HCT116 (cell line): ENCODE measurements at places on chromosomes 11 and 22. TPM values are rescaled to one million over a fixed set of nuclear protein-coding genes. Genes with fewer than 3 reads are reported as not detected.

The RAPSN gene
- total RNA-seq, result 0.57 TPM

DNA sequence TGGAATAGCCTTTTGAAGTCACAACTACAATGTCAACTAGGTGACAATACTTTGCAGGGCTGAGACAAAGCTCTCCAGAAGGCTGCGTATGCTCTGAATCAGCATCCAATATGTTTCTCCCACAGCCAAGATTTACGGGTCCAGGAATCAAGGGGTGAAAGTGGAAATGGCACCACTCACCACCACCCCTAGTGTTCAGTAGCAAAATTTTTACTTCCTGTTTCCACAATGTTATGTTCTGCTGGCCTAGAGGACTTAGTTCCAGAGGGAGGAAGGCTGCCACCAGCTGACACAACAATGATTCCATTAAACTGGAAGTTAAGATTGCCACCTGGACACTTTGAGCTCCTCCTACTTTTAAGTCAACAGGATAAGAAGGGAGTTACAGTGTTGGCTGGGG is 68.5 kb upstream of the MPEG1 start:
- H3K4me3 ChIP-seq, result no peak overlapping the region
- no peaks in the 10 kb centered on the region for H3K36me3 ChIP-seq
- H3K27ac ChIP-seq, result no peak overlapping the region
- peaks cover 6% of the 10 kb centered on the region; the same call in 1 of the 2 replicates for H3K27me3 ChIP-seq
- H3K4me1 ChIP-seq, result no peaks in the 10 kb centered on the region

DNA sequence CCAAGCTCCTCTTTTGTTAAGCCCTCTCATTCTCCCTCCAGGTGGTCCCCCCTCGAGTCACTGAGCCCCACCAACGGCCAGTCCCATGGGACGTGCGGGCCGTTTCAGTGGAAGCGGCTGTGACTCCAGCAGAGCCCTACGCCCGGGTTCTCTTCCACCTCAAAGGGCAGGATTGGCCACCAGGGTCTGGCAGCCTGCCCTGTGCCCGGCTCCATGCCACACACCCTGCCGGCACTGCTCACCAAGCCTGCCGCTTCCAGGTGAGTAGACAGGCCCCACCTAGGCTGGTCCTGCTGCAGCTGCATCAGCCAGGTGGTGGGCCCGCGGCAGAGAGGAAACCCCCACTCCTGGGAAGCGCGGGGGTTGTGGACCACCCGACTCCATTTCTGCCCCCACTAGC is 3.3 kb downstream of the TMEM132A start:
- H3K27ac ChIP-seq, result no peak overlapping the region
- peaks cover 13% of the 10 kb centered on the region; the same call in 1 of the 2 replicates for H3K36me3 ChIP-seq
- no peak for DNase-seq
- H3K4me1 ChIP-seq, result peaks cover 26% of the 10 kb centered on the region
- no peaks in the 10 kb centered on the region for H3K27me3 ChIP-seq

The CREB3L1 gene
- 0.37 TPM for total RNA-seq

- no peak for DNase-seq
- no peaks in the 10 kb centered on the region for H3K36me3 ChIP-seq
- H3K4me1 ChIP-seq, result no peaks in the 10 kb centered on the region
- H3K27me3 ChIP-seq, result no peaks in the 10 kb centered on the region
- no peak overlapping the region for H3K4me3 ChIP-seq
Observed at GRCh38 chr11:81224396-81224795, 1509.3 kb downstream of the FAM181B start.

The CLCF1 gene
- 12.2 TPM for total RNA-seq

GRCh38 chr11:95279921-95280868 is 49.2 kb upstream of the SESN3 start:
- no peaks in the 10 kb centered on the region for H3K36me3 ChIP-seq
- H3K4me1 ChIP-seq, result no peaks in the 10 kb centered on the region
- no peak overlapping the region for H3K4me3 ChIP-seq
- no peak overlapping the region for H3K27ac ChIP-seq
- no peak for DNase-seq
- H3K27me3 ChIP-seq, result peaks cover 20% of the 10 kb centered on the region; the same call in 1 of the 2 replicates

The C22orf39 gene
- 17.7 TPM for total RNA-seq

DNA sequence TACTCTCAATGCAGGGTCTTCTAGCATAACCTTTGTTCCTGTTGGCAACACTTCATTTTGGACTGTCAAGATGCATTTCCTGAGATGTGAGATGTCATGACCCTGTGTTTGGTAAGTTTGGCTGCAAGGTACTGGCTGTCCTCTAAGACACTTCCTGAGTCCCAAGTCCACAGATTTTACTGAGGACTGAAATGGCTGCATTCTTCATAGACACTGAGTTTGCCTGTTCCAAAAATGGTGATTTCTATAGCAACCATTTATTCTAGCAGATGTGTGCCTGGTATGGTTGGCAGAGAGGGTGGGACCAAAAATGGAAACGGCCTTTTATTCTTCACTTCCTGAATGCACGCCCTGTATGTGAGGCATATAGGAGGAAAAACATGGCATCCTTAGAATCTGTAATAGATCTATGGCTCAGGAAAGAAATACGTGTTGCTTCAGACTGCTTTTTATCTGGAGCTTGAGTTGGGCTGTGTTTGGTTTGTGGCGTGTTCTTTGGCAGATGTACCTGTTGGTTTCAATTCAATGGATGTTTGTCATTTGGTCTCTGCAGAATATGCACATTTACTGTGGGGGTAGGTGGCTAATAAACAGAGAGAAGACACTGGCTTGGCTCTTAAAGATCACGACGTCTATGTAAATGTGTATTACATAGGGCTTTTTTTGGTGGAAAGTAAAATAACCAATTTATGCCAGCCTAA is 62.4 kb downstream of the ZBTB16 start:
- H3K4me1 ChIP-seq, result no peaks in the 10 kb centered on the region
- H3K27me3 ChIP-seq, result peaks cover 62% of the 10 kb centered on the region
- no peak for DNase-seq
- no peak overlapping the region for H3K27ac ChIP-seq
- no peak overlapping the region for H3K4me3 ChIP-seq
- no peaks in the 10 kb centered on the region for H3K36me3 ChIP-seq
